Hematopoietic multipotent progenitor cell treated with erythropoietin and hydrocortisone succinate and interleukin-3 and kit ligand, for 15 days (in vitro differentiated cells): ENCODE measurements at places on chromosomes 5 and 9.

DNA sequence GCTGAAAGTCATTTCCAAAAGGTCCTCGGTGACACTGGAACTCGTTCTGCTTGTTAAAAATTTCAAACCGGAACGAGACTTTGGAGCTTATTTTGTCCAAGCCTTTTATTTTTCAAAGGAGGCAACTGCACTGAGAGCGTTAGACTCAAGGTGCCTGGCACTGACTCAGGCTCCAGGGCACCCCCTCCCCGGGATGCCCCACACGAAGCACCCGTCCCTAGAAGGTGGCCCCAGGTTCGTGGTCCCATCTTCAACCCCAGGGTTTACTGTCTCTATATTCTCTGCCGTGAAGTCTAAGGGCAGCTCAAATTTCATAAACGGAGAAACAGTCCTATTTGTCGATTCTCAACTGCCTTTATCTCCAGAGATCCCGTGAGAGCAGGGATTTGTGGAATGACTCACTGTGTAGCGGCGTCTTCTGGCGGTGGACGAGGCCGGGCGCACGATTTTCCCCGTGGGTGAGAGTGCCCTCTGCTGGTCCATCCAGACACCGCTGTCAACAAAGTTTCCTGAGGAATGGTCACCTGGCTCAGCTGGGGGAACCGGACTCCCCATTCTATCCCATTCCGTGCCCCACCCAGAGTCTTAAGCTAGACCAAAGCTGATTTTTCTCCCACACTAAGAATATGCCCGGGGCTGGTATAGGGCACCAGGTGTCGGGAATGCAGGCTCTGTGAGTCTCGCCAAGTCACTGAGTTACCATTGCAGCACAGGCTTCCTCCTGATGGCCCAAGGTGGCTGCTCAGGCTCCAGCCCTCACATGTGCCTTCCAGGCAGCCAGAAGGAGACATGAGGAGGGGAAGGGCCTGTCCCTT, 27.1 kb upstream of the SLC6A19 start:
- DNase-seq, result peak; percentile 56

- no peak for DNase-seq
These were observed 190.8 kb downstream of the CDH12 start for GRCh38 chr5:22662391-22662790.

GRCh38 chr5:128480906-128481633, 57.0 kb downstream of the FBN2 start:
- no peak for DNase-seq

GRCh38 chr9:74847478-74848152, 40.1 kb downstream of the TRPM6 start:
- DNase-seq, result no peak

- DNase-seq, result no peak
These were observed 12.1 kb downstream of the MELK start for GRCh38 chr9:36584620-36585460.

- DNase-seq, result peak; percentile 83
These were observed 55.3 kb downstream of the HMCN2 start for GRCh38 chr9:130320723-130321481.

- no peak for DNase-seq
These were observed 7.3 kb downstream of the CEP72 start for GRCh38 chr5:619444-619843.

GRCh38 chr9:117546894-117547678, 132.2 kb upstream of the ASTN2 start:
- DNase-seq, result no peak

GRCh38 chr5:146068977-146069779, 36.2 kb downstream of the PLAC8L1 start:
- DNase-seq, result no peak

- no peak for DNase-seq
These were observed at the start of gene DCANP1 for GRCh38 chr5:135447298-135447929. DCANP1 (minus strand) TSS chr5:135447348; CDS start chr5:135447108, 240 bp downstream.

DNA sequence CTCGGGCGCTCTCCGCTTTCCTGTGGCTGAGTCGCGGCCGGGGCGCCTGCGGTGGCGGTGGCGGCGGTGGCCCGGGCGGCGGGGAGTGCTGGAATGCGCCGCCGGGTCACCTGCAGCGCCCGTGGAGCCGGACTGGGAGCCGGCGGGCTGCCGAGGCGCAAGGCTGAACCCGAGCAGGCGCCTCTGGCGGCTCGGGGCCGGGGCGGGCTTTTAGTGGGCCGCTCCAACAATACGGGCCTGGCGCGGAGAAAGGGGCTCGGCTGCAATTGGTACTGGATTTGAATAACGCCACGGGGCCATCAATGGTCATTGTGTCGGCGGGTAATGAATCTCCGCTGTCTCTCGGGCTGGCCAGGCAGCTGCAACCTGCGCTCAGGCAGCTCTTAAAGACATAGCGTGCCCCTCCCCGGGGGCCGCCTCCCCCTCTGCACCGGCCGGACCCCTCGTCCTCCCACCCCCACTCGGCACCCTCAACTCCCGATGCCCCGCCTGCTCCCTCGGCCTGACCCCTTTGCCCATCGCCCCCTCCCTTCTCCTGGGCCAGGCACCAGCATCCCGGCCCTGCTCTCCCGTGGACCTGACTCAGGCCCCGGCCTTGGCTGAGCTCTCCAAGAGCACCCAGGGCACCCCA, 22.1 kb downstream of the URM1 start:
- DNase-seq, result no peak

- DNase-seq, result no peak
These were observed 206.8 kb downstream of the NR3C1 start for GRCh38 chr5:143196601-143197259.

DNA sequence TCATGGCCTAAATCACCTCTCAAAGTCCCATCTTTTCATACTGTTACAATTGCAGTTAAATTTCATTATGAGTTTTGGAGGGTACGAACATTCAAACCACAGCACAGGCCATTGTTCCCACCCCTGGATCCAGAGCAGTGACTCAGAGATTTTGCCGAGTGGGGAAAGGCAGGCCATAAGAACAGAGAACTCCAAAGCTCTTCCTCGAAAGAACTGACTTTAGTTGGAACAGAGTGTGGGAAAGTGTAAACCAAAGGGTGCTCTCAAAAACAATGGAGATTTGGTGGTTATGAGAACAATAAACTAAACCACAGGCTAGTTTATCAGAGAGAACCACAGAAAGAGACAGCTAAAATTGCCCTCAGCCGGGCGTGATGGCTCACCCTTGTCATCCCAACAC, 19.4 kb upstream of the GRPEL2 start:
- no peak for DNase-seq

GRCh38 chr5:5930561-5930960, 447.8 kb downstream of the MED10 start:
- DNase-seq, result no peak

DNA sequence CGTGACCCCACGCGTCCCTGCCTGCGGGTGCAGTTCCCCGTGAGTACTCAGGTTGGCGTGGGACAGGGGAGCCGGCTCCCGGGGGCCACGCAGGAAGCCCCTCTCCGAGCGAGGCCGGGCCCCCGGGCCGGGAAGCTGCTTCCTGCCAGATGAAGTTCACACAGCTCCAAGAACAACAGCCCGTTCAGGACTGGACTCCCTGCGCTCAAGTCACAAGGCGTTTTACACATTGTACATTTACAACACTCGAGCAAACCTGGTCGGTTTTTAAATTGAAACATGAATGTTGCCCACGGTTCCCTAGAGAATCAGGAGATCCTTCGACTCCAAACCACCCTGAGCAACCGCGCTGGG, 22.4 kb downstream of the SLC9A3 start:
- DNase-seq, result no peak

- DNase-seq, result no peak
These were observed 623.5 kb downstream of the PRR16 start for GRCh38 chr5:121087560-121087959.

- DNase-seq, result no peak
These were observed 91.5 kb downstream of the WDR41 start for GRCh38 chr5:77400645-77401044.

DNA sequence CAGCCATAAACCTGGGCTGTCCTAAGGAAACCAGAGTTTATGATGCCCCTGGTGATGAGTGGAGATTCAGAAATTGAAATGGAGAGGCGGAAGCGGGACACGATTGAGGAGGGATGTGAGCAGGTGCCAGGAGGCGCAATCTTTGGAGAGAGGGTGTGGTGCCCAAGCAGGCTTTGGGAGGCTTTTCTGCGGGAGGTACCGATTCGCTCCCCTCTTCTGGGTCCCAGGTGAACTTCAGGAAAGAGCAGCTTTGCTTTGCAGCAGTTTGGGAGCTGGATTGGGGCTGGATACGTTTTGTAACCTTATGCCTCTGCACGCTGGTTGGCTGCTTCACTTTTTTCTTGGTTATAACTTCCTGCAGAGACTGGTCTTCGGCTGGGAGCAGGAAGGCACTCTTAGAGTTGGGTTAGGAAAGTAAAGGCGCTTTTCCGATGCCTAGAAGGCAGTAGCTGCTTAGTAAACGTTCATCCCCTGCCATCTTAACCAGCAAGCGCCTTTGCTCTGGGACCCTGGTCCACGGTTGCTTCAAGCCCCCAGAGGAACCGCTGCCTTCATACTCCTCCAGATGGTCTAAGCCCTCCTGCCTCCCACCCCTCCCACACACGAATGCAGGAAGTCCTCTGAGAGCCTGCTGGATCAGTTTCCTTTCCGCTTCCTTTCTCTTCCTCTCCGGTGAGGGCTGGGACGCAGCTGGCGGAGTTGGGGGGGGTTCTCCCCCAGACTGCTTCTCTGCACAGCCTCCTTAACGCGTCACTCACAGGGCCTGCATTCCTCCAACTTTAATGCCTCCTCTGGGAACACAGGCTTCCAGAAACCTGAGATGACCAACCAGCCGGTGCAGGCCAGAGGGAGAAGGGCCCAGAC, 15.2 kb upstream of the NEK6 start:
- DNase-seq, result no peak

GRCh38 chr9:72149231-72149975, at the start of gene GDA:
GDA (plus strand) TSS chr9:72149440; CDS start chr9:72149560, 120 bp downstream.
- no peak for DNase-seq

DNA sequence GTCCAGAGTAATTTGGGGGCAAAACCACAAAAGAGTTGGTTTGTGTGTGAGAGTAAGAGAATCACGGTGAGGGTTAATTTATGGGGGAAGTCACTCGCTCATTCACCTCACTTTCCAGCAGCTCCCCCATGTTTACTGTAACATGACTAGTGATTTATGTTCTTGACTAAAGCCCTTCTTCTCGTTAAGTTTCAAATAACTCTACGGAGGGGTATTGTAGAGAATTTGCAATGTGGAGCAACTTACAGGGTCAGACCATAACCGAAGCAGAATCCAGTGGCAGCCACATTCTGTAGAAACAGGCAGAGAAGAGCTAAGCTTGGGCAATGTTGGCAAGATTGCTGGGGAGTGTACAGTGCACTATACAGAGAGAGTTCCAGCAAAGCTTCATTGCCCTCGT, 760.6 kb downstream of the IRX1 start:
- DNase-seq, result no peak

- no peak for DNase-seq
These were observed 1337.2 kb downstream of the PTPRD start for GRCh38 chr9:9275601-9276000.

DNA sequence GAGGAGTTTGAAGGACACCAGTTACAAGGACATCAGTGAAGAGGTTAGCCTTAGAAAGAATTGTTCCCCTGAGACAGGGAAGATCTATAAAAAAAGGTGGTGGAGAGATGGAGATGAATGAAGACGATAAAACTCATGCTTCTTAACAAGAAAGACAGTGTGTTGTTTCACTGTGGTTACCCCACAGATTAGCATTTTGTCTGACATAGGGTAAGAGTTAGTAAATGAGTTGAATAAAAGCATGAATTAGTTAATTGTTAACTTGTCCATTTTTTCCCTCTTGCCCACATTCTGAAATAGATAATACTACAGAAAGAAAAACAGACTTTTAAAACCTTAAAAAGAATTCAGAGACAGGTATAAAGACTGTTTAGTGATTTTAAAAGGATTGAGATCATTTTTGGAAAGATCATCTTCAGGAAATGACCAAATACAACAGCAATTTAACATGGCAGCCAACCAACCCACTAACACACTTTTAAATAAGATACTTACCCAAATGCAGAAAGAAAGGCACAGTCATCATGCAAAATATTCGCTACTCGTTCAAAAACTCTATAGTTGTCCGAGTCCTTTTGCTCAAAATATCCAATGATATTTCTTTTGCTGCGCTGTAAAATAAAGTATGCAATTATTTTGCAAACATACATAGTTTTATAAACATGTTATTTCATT, 78.5 kb downstream of the ERP44 start:
- no peak for DNase-seq
